ENCODE measurements at places on chromosomes 6 and 20.

DNA sequence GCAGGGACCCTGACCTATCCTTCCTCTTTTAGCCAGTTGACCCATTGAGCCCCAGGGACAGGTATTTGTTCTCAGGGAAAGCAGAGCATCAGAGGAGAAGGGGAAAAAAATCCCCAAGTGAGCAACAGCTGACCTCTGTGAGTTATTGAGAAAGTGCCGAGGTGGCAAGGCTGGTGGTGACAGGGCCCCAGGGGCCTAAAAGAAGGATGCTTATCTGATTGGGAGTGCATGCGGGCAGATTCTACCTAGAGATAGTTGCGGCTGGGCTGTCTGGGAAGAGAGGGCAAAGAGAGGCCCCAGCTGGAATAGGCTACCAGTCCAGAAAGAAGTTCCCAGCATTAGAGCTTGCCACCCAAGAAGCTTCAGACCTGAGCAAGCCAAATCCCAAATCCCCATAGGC, 26.5 kb upstream of the MAFB start:
- no peak for DNase-seq

GRCh38 chr6:40536442-40536841, 50.7 kb downstream of the LRFN2 start:
- no peak for DNase-seq

DNA sequence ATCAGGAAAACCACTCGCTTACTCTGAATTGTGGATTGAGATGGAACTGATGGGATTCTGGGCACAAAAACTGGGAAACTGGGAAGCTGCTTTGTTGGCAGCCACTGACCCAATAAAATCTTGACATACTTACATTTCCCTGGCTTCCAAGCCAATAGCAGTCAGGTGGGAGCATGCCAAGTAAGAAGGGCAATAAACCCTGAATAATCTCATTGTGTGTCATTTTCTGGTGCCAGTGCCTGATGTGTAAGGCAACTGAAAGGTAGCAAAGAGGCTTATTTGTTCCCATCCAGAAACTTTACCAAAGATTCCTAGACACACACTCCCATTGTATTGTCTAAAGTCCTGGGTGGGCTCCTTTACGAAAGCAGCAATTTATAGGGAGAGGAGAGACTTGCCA, 93.2 kb downstream of the TBX18 start:
- DNase-seq: no peak

DNA sequence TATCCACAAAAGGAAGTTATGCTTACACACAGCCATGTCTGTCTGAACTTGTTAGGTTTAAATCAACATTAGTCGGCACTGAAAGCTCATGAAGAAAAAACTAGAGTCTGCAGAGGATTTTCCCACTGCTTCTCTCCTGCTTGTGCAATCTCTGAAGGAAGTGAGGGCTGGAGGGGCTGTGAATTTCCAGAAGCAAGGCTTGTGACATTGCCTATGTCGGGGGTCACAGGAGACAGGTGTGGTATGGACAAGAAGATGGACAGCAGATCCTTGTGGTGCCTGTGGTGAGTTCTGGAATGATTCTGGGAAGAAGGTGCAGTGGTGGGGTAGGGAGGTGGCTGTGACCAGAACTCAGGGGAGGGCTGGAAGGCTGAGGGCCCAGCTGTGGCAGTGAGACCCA, 84.3 kb upstream of the TRAF3IP2 start:
- DNase-seq: no peak

GRCh38 chr6:110322874-110323242, 35.3 kb downstream of the METTL24 start:
- DNase-seq: no peak

DNA sequence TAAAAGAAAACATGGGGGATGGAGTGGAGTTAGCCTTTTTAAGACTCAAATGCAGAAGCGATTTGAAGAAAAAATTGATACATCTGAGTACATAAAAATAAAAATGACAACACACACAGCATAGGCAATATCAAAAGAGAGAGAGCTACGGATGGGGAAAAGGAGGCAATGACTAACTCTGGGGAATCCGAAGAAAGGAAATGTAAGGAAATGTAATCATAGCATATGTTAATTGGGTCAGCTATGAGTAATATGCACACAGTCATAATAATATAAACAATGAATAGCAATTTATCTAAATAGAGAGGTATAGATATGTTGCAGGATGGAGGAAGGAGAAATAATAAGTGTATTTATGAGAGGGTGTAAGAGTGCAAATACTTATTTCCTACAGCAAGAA, 83.4 kb downstream of the NOL4L start:
- DNase-seq: no peak

GRCh38 chr6:160198606-160199211, 59.9 kb downstream of the SLC22A2 start:
- no peak for DNase-seq

DNA sequence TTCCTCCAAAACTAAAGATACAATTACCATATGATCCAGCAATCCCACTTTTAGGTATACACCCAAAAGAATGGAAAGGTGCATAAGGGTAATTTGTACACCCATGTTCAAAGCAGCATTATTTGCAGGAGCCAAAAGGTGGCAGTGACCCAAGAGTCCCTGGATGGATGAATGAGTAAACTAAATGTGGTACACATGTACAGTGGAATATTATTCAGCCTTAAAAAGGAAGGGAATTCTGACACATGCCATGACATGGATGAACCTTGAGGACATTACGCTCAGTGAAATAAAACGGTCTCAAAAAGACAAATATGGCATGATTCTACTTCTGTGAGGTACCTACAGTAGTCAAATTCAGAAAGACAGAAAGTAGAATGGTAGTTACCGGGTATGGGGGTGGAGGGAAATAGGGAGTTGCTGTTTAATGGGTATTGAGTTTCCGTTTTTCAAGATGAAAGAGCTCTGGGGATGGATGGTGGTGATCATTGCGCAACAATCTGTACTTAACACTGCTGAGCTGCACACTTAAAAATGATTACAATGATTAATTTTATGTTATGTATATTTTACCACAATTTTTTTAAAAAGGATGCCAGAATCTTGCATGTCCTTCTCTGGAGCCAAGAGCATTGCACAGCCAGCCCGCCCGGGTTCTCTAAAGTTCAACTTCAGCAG, 518.9 kb upstream of the JARID2 start:
- DNase-seq: no peak

DNA sequence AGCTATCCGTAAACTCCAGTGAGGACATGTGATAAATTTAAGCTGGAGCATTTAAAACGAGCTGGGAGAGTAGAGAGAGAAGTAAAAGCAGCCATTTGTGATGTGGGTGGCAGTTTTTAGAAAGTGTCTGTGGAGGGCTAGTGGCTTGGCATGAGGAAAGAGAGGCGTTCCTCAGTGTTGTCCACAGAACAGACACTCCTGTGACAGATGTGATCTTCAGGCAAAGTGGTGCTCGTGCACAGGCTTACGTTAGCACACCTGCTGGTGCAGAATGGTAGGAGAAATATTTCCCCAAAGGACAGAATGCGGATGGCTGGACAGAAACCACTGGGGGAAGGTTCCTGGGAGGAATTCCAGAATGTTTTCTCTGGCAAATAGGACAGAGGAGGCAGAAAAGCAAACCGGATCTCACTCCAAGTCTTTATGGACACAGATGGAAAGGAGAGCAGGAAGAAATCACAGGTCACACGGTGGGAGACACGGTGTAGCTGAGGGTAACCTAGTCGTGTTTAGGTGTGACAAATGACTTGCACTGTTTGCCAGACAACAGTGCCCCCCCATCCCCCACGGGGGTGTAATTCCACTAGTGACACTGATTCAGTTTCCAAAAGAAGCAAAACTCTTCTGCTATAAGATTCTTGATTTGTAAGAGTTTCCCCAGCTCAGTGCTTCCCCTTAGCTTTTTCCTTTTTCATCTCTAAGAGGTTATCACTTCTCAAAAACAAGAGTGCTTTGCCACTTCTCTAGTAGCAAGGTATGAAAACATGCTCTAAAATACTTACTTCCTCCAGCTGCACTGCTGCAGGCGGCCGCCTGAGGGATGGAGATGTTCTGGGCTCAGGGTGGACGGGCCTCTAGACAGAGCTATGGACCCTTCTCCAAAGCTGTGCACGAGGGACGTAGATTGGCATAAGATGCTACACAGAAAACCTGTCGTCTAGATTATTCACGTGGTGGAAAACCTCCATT, 293.2 kb downstream of the QKI start:
- no peak for DNase-seq

GRCh38 chr6:157534977-157535339, 154.0 kb downstream of the ZDHHC14 start:
- DNase-seq: no peak

DNA sequence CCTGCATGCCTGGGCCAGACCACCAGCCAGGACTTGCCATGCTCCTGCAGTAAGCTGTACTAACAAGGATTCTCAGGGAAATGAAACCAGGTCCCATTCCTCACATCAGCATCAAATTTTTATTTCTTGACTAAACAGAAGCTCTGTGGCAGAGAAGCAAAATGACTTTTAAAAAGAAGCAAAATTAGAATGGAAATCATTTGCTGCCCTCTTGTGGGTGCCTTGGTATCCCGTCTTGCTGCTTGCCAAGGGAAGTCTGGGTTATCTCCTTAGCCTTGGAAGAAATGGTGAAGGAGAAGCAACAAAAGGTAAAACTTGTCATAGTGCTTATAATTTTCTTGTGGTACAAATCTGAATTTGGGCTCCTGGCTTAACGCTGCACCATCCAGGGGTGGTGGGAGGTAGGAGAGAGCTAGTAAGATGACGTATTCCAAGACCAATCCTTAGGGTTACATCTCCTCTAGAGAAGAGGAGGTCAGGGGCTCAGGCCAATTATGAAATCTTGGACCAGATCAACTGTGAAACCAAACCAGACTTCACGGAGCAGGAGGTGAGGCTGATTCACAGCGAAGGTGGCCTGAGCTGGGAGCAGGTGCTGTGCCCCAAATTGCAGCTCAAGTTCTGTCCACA, 107.5 kb downstream of the FAXC start:
- no peak for DNase-seq

DNA sequence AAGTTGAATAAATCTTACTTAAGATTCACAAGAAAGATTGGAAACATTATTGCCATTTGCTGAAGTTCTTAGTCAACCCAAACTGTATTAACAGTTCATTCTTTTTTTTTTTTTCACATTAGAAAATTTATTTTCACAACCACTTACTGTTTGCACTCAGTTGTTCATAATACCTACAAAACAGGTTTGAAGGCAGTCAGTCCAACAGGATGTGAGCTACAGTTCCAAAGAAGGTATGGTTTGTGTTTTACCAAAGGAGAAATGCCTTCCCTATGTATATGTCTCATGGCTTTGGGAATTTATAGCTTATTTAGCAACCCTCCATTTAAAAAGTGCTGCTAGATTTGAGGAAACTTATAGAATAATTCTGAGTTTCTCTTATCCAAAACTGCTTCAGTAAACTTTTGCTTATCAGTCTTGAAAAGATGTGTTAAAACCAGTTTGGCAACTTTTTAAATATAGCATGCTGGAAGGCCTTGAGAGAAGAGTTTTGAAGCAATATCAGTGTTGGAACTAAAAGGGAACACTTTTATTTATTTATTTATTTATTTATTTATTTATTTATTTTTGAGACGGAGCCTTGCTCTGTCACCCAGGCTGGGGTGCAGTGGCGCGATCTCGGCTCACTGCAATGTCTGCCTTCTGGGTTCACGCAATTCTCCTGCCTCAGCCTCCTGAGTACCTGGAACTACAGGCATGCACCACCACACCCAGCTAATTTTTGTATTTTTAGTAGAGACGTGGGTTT, 46.8 kb upstream of the RREB1 start:
- no peak for DNase-seq

DNA sequence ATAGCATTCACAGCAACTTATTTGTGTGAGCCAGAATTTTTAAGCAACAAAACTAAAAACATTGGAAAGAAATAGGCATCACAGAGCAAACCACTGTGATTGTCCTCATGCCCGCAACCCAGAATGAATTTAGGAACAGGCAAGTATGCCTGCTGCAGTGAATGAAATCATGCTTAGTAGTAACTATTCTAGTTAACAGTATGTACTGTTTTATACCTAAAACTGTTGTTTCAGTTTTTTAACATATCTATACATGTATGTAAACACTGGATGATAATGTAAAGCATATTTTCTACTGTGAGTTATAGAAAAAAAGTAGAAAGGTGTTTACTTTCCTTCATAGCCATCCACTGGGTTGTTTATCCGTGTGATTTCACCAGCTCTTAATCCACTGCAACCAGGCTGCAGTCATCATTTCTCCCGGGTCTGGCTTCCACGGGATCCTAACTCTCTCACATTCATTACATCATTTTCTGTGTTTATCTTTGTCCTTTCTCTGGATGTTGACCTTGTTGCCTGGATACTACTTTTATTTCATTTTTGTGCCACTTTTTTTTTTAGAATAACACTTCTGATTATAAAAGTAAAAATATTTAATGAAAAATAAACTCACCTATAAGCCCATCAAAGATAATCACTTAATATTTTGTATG, 3.6 kb upstream of the ARFGEF3 start:
- DNase-seq: no peak

GRCh38 chr6:15793826-15794225, 131.0 kb upstream of the DTNBP1 start:
- no peak for DNase-seq

- no peak for DNase-seq
Observed at GRCh38 chr6:116562614-116563013, 8.7 kb upstream of the RWDD1 start.

DNA sequence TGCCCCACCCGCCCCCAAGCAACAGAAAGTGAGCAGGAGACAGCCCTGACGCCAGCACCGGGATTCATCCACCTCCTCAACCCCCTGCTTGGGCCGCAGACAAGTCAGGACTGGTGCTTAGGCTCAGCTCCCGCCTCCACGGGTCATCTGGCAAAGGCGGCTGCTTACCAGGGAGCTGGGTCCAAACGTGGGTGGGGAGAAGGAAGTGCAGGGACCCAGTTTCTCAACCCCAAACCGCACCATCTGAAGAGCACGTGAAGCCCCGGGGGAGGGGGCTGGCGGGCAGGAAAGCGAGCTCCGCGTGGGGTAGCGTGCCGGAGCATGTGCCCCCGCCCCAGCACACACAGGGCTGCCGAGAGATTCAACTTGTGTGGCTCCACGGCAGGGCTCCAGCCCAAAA, 87.2 kb downstream of the BMP7 start:
- no peak for DNase-seq

DNA sequence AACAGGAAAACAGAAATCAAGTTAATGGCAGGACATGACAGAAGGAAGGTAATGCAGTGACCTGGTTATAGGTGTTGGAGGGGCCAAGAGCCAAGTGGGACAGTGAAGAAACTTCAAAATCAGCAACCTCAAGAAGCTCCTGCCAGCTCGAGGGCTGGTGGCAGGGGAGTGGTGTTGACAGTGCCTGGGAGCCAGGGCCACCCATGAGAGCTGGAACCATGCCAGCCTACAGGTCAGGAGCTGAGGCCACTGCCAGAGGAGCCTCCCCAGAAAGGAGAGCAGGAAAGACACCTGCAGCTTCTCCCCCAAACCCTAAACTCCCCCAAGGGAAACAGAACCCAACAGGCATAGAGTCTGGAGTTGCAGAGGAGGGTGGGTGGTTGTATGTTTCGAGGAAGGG, 262.1 kb downstream of the LRFN2 start:
- no peak for DNase-seq

GRCh38 chr6:89310929-89311328, 4.2 kb downstream of the GABRR2 start:
- DNase-seq: no peak

GRCh38 chr20:364905-365794, 15.4 kb upstream of the TRIB3 start:
- no peak for DNase-seq

- no peak for DNase-seq
Observed at GRCh38 chr6:135006386-135006914, 48.2 kb downstream of the HBS1L start.

GRCh38 chr6:47438481-47439347, 38.9 kb upstream of the CD2AP start:
- no peak for DNase-seq

All from stimulated activated CD8-positive, alpha-beta memory T cell treated with anti-CD3 and anti-CD28 coated beads, Interleukin-4, amount 100 ng/mL, for 4 hours (primary cell).